MCF 10A (cell line): ENCODE measurements at places on chromosomes 1 and 21. TPM values are rescaled to one million over a fixed set of nuclear protein-coding genes. Genes with fewer than 3 reads are reported as not detected.

DNA sequence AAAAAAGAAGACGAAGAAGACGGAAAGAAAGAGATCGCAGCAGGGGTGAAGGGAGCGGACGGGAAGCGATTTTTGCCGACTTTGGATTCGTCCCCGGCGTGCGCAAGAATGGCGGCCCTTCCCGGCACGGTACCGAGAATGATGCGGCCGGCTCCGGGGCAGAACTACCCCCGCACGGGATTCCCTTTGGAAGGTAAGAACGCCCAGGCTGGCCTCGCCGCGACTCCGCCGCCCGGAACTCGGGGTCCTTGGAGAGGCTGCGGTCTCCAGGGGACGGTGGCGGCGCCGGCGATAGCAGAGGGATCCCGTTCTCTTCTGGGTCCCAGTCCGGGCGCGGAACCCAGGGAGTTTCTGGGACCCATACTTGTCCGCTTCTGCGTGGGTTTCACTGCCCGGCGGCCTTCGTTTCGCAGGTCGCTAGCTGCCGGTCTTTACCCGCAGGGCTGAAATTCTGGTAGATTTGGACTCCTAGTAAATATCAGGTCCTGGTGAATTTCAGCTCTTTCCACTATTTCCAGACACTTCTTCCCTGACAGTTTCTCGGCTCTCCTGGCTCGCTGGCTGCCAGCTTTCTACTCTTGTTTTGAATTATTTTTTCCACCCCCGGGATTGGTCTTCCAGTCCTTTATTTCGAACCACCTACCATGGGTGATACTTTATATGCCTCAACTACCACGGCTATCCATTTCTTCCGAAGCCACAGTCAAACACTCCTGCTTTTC is 1.0 kb downstream of the PAX7 start:
- H3K4me3 ChIP-seq = no peak overlapping the region
- no peak overlapping the region for H3K27ac ChIP-seq
- no peaks in the 10 kb centered on the region for H3K4me1 ChIP-seq
- DNase-seq = no peak
- H3K27me3 ChIP-seq = peaks cover 97% of the 10 kb centered on the region
- H3K36me3 ChIP-seq = no peaks in the 10 kb centered on the region

DNA sequence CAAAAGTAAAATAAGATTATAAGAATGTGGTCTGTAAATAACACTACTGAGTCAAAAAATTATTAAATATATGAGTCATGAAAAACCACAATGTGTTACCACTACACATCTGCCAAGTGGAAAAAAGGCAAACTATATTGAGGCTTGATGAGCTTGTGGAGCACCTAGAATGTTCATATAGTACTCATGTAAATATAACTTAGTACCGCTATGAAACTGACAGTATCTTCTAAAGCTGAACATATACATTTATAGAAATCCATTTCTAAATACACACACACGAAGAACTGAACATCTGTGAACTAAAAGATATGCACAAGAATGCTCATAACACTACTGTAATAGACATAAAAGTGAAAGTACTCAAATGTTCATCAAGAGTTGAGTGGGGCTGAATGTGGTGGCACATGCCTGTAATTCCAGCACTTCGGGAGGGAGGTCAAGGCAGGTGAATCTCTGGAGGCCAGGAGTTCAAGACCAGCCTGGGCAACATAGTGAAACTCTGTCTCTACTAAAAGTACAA is 18.5 kb upstream of the GBP3 start:
- H3K27me3 ChIP-seq = no peaks in the 10 kb centered on the region
- H3K4me3 ChIP-seq = no peak overlapping the region
- H3K4me1 ChIP-seq = peaks cover 11% of the 10 kb centered on the region

DNA sequence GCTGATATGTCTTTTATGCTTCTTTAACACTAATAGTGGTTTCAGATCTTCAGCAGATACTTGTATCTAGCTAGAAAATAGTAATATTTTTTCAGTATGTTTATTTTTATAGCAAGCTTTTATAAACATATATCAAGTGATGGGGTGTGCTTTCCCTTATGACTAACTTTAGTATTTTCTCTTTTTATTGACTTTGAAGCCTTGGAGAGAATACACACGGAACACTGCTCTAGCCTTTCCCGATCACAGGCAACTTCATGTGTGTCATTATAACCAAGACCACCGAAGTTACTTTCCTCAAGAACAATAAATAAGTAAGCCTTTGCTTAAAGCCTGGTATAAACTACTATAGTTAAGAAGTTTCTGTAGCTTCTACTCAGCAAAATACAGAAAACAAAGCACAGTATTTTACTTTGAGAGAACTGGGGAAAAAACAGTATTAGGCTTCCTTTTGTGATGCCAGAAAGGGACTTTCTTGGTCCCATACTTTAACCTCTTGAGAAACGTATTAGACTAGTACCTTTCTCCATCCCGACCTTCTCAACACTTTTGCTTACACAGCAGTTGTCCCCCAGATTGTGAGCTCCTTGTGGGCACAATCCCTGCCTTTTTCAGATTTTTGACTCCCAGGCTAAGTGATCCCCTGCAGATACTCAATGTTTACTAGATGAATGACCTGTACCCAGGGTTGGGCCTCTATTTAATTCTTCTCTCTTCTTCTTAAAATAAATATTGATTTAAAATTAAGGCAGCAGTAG is 3.3 kb downstream of the ADSS2 start:
- DNase-seq = no peak
- H3K4me1 ChIP-seq = peaks cover 60% of the 10 kb centered on the region
- peak overlapping the region; percentile 70 for H3K4me3 ChIP-seq
- no peaks in the 10 kb centered on the region for H3K27me3 ChIP-seq
- H3K36me3 ChIP-seq = peaks cover 10% of the 10 kb centered on the region

DNA sequence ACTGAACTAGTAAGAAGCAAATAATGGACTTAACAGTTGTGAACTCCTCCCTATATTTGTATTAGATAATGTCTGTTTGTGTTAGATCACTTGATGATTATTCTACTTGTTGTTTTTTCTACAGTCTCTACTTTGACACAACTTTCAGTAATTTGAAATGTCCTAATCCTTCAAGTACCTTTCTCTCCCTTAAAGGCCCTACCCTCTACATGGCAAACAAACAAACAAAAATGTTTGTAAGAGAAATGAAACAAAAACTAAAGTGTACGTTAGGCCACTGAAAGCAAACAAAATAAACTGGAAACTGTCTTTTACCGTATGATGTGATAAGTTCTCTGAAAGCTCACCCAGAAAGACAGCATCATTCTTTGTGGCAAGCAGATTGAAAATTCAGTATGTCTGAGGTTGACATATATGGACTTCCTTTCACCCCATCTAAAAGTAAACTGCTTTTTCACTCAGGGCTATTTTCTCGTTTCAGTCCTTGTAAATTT is 255.9 kb upstream of the SNX7 start:
- no peaks in the 10 kb centered on the region for H3K36me3 ChIP-seq
- no peak overlapping the region for H3K4me3 ChIP-seq
- DNase-seq = no peak
- H3K4me1 ChIP-seq = no peaks in the 10 kb centered on the region
- no peaks in the 10 kb centered on the region for H3K27me3 ChIP-seq

DNA sequence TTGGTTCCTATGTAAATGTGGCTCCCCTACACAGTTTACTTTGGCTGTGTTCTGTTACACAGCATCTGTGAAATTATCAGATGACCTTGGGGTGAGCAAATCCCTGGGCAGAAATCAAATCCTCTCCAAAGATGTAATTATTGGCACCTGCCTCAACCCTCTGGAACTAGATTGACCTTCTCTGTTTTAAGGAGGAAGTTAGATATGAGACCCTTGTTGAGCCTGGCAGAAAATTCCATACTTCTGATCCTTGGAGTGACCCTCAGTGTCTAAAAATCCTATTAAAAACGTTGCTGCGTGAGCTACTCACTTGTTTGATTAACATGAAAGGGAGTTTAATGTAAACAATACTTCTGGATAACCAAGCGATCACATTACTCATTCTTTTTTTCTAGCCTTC is 122.0 kb downstream of the CLIC6 start:
- no peak for DNase-seq
- H3K4me1 ChIP-seq = peaks cover 18% of the 10 kb centered on the region
- H3K36me3 ChIP-seq = peaks cover 62% of the 10 kb centered on the region
- no peak overlapping the region for H3K4me3 ChIP-seq

GRCh38 chr1:193355626-193356025 is 169.2 kb upstream of the B3GALT2 start:
- DNase-seq = peak; percentile 42
- peaks cover 13% of the 10 kb centered on the region for H3K4me1 ChIP-seq
- H3K27ac ChIP-seq = no peak overlapping the region
- H3K4me3 ChIP-seq = no peak overlapping the region
- H3K36me3 ChIP-seq = no peaks in the 10 kb centered on the region

DNA sequence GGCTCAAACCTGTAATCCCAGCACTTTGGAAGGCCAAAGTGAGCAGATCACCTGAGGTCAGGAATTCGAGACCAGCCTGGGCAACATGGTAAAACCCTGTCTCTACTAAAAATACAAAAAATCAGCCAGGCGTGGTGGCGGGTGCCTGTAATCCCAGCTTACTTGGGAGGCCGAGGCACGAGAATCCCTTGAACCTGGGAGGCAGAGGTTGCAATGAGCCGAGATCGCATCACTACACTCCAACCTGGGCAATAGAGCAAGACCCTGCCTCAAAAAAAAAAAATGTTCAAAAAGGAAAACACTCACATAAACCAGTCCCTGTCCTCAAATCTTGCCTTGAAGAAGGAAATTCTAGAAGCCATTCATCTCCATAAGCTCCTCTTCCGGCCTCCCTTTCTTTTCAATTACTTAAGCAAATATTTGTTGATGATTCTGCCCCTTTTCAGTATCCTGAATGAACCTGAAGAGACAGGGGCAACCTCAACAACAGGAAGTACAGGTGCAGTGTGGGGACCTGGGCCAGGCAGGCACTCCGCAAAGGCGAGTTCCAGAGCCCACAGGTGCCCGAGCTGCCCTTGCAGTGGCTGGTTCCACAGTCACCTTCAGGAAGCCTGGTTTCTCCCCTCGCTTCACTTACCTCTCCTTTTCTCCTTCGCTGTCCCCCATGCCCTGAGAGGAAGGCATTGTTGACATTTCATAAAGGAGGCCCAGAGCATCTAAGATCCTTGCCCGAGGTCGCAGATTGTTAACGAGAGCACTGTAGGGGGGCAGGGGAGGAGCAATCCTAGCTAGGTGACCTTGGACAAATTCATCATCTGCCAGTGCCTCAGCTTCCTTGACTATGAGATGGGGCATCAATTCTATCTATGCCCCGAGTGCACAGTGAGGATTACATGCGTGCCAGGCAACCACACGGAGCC is 8.9 kb upstream of the LEFTY1 start:
- no peak for DNase-seq
- no peak overlapping the region for H3K4me3 ChIP-seq
- H3K27me3 ChIP-seq = no peaks in the 10 kb centered on the region
- H3K36me3 ChIP-seq = no peaks in the 10 kb centered on the region

The MTMR11 gene
- 23.8 and 33.5 TPM in 2 replicates for total RNA-seq

GRCh38 chr1:31843506-31843905 is 27.7 kb upstream of the SPOCD1 start:
- H3K27me3 ChIP-seq = no peaks in the 10 kb centered on the region
- peak overlapping the region; percentile 3 for H3K27ac ChIP-seq
- peaks cover 13% of the 10 kb centered on the region for H3K4me1 ChIP-seq
- no peak overlapping the region for H3K4me3 ChIP-seq
- peak; percentile 84 for DNase-seq

DNA sequence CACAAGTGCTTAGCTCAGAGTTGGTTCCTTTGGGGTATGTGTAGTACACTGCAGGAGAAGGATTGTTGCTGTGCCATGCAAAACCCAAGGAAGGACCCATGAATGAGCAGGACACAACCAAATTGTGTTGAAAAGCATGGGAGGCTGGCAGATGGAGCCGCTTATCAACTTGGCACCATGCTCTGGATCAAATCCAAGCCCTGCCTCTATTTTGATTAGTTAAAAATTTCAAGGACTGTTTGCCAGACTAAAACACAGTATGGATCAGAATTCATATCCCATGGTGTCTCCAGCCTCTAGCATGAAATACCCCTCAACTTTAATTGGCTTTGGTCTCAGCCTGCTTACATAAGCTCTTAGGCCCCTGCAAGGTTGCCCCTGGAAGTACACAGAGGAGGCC is 27.8 kb downstream of the CCDC185 start:
- peaks cover 25% of the 10 kb centered on the region for H3K4me1 ChIP-seq
- no peak overlapping the region for H3K27ac ChIP-seq
- no peaks in the 10 kb centered on the region for H3K27me3 ChIP-seq
- H3K36me3 ChIP-seq = no peaks in the 10 kb centered on the region
- no peak for DNase-seq

- no peak overlapping the region for H3K27ac ChIP-seq
- H3K36me3 ChIP-seq = no peaks in the 10 kb centered on the region
- H3K4me1 ChIP-seq = no peaks in the 10 kb centered on the region
- DNase-seq = no peak
- no peaks in the 10 kb centered on the region for H3K27me3 ChIP-seq
Observed at GRCh38 chr1:3031401-3032221, 10.3 kb downstream of the ACTRT2 start.

The OR6P1 gene
- total RNA-seq = not detected in 2 replicates

The CRYBG2 gene
- total RNA-seq = 8.6 and 14.2 TPM in 2 replicates

- H3K4me3 ChIP-seq = no peak overlapping the region
- H3K36me3 ChIP-seq = no peaks in the 10 kb centered on the region
- no peaks in the 10 kb centered on the region for H3K4me1 ChIP-seq
- H3K27me3 ChIP-seq = no peaks in the 10 kb centered on the region
Observed at GRCh38 chr1:86466986-86467385, 1.7 kb upstream of the CLCA1 start.

DNA sequence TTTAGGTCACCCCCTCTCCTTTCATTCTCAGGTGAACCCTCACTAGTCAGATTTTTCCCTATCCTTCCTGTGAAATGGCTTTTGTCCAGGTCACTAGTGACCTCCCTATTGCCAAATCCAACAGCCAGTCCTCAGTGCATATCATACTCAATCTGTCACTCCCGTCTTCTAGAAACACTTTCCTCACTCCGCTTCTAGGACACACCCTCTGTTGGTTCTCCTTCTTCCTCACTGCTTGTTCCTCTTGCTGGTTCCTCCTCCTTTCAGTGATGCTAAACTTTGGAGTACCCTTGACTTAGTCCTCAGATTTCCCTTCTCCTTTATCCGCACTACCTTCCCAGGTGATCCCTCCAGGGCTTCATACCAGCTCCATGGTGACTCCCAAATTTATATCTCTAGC is 94.3 kb downstream of the RNF220 start:
- no peak overlapping the region for H3K27ac ChIP-seq
- H3K4me3 ChIP-seq = no peak overlapping the region
- DNase-seq = no peak
- no peaks in the 10 kb centered on the region for H3K36me3 ChIP-seq
- H3K4me1 ChIP-seq = peaks cover 5% of the 10 kb centered on the region
- H3K27me3 ChIP-seq = no peaks in the 10 kb centered on the region

The OR6Y1 gene
- total RNA-seq = not detected in 2 replicates

The TMEM82 gene
- not detected in 2 replicates for total RNA-seq

GRCh38 chr1:61301824-61302657 is 219.7 kb downstream of the NFIA start:
- H3K4me3 ChIP-seq = no peak overlapping the region
- H3K27ac ChIP-seq = peak overlapping the region; percentile 82
- DNase-seq = peak; percentile 59
- no peaks in the 10 kb centered on the region for H3K36me3 ChIP-seq
- peaks cover 19% of the 10 kb centered on the region for H3K4me1 ChIP-seq
